Stimulated activated CD4-positive, alpha-beta T cell treated with anti-CD3 and anti-CD28 coated beads, Interleukin-4, amount 100 ng/mL, for 24 hours (primary cell): ENCODE measurements at places on chromosomes 12 and 14.

DNA sequence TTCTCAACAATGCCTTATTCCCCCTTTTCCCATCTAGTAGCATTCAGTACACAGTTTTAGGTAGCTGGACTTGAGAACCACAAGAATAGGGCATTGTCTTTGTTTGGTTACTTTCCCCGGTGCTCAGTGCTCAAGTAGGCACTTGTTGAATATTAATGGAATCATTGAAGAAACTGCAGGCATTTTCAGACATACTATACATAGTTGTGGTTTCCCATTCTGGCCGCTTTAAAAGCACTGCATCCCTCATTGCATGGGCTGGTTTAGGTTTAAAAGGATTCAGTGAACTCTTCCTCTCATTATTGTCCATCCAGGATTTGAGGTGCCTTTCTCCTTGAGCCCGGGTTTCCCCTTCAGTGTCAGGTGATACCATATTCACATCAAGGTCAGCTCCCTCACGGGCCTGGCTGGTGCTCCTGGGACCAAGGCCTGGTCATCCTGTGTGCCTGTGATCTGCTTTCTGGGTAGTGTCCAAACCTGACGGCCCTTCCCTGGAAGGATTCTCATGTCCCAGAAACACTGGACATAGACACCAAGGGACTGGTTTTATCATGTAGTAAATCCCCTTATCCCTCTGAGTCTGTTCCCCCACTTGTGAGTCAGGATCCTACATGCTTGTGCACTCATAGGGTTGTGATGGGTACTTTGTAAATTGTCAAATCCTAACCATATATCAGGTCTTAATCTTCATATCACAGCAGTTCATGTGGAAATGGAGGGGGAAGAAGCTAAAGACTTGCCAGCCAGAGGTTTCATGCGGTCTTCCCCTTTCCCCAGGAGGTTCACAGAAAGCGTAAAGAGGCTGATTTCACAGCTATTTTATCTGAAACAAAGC lies 7.4 kb downstream of the TCP11L2 start:
- no peak for DNase-seq

GRCh38 chr14:42112108-42112507 lies 505.4 kb downstream of the LRFN5 start:
- DNase-seq, result no peak

DNA sequence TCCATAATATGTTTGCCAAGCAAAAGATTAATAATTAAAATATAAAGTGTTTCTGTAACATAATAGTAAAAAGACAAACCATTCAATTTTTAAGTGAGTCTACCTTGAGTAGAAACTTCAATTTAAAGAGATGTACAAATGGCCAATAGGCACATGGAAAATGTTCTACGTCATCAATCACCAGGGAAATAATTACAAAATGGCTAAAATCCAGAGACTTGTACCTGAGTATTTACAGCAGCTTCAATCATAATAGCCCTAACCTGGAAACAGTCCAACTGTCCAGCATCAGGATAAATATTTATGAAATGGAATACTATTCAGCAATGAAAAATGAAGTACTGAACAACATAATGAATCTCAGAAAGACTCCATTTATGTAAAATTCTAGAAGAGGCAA lies 95.5 kb upstream of the FAR2 start:
- no peak for DNase-seq

DNA sequence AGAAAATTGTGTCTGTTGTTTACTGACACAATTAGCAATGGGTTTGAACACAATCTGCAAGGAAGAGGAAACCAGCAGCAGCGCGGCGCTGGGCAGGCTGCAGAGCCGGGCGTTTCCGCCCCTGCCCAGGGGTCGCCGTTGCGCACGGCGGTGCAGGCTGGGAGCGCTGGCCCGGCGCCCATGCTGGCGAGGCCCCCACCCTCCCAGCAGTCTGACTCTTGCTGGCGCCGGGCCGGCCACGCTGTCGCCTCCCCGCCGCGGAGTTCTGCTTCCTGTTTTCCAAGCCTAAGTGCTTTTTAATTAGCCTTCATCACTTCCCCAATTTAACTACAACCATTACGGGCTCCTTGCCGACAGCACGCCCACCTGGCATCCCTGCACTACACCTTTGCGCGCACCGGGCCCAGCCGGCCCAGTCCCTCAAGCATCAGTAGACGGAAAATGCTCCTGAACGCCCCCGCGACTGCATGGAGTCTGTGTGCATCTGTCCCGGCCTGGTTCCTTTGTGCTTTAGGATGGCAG lies 212.1 kb downstream of the GXYLT1 start:
- peak; percentile 4 for DNase-seq

DNA sequence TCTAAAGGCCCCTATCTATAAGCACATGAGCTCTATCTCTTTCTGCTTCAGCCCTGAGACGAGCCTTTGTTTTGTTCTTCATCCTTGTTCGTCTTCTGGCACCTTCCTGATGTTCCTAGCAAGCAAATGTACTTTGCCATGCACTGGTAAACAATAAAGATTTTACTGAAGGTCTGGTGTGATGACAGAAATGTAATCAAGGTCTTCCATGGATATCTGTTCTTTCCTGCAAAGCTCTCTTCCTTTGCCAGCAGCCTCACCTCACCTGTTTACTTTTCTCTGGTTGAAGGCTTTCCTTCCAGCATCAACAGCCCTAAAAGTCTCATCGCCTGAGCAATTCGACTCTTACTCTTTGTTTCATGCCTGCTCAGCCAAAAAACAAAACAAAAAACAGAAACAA lies 330.3 kb downstream of the PCNX1 start:
- DNase-seq, result no peak
